ENCODE measurements at places on chromosomes 2 and 18.

- peak; percentile 38 for DNase-seq
Observed at GRCh38 chr2:177296040-177296439, 31.5 kb upstream of the NFE2L2 start.

DNA sequence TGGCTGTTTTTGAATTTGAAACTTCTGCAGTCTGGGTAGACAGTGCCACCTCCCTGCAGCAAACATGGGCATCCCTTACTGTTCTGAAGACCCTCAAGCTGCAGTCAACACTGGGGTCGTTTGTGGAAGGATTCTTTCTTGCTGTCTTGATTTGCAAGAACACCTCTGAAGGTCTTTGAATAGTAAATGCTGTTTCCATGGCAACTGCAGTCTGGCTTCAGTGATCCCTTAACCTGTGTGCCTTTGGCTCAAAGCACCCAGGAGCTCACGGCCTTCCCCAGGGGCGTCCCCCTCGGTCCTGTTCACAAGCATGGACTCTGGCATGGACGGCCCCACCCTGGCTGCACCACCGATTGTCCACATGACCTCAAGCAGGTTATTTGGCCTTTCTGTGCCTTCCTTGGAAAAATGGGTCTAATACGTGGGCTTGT lies 38.3 kb downstream of the LRRFIP1 start:
- no peak for DNase-seq

DNA sequence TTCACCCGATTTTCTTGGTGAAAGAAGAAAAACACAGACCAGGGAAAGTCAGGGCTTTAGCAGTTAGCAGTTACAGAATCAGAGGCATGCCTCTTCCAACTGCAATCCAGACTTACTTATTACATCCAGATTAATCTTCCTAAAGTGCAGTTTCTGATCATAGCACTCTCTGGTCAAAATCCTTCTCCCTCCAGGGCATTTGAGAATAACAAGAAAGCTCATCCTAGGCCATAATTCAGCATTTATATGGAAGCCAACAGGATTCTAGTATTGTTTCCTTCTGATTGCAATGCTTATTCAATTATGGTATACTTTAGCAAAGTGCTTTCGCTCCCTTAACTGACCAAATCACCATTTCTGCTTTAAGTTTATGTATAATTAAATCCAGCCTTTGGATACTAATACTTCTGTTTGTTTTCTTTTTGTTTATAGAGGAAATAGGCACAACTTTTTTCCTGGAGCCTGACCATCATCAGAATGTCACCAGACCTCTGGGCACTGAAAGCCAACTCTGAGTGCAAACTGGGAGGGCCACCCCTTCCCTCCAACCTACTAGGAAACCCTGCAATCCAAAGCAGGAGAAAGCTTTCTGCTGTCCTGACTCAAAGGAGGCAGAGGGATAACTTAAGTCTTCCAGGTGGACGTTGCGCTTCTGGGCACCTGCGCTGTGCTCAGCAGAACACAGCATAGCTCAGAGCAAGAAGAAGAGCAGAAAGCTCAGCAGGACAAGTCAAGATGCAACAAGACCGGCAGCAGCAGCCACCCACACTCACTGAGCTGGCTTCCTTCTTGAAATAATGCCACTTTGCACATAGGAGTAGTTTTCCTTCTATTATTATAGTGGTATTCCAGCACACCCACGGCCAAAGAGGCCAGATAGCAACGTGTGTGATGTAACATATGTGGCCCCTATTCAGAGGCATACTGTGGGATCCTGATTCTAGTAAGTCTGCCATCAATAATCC lies 99.3 kb downstream of the STK39 start:
- DNase-seq = no peak

DNA sequence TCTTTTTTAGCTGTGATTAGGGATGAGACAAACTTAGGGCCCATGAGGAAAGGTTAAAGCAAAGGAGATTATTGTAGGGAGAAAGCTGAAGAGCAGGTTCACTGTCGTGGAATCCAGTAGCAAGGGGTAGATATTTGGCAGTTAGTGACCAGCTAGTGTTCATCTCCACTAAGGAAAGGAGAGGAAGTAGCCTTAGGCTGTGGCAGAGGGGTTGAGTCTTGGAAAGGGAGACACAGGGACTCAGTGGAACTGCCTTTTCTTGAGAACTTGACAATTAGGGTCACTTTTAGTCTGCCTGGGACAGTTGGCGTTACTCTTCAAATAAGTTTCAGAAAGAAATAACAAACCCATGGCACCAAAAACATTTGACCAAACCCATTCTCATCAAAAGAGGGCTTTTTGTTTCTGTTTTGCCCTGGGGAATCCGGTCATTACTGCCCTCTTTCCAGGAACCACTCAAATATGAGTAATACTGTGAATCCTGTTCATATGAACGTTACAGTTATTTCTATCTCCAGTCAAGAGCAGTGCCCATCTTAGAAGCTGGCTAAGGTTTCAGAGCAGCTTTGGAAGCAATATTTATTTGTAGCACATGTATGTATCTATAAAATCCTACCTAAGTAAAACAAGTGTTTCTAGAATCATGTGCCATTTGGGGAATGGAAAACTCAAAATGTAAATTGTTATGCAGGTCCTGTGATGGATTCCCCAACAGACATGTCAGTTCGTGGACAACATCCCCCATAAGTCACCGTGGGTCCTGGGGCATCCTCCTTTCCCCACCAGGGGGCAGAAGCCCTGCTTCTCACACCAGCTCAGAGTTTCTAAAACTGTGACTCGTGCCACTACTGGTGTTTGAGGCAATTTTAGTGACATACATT lies 77.3 kb upstream of the PHLPP1 start:
- DNase-seq = peak; percentile 84

GRCh38 chr18:54607213-54608027 lies 16.4 kb downstream of the DYNAP start:
- no peak for DNase-seq

DNA sequence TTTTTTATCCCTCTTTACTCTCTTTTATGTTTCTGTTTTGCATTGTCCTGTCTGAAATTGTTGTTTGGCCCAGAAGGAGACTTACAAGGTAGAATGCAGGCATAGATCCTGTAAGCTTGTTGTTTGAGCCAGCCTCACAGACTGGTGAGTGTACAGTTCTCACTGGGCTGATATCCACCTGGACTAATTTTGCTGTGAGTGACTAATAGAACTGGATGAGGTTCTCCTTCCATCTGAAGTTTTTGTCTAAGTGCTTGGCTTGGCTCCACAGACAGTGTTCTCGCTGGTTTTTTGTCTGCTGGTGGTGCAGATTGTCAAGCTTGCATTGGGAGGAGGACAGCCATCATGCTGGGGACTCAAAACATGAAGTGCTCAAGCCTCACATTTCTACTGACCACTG lies 495.7 kb downstream of the TSN start:
- DNase-seq = no peak

Measured in activated CD4-positive, alpha-beta T cell treated with anti-CD3 and anti-CD28 coated beads, Interleukin-10, Interleukin-2, amounts not matched to agents 100 ng/mL and 50 ng/mL, durations not matched to agents 16 hours and 8 hours (primary cell).